Activated CD8-positive, alpha-beta memory T cell treated with anti-CD3 and anti-CD28 coated beads for 4 hours (primary cell): ENCODE measurements at places on chromosomes 5 and 9.

- DNase-seq = no peak
Observed at GRCh38 chr9:109493648-109494047, 4.5 kb downstream of the PTPN3 start.

GRCh38 chr5:125398466-125398865 lies 652.0 kb upstream of the ZNF608 start:
- DNase-seq = no peak

DNA sequence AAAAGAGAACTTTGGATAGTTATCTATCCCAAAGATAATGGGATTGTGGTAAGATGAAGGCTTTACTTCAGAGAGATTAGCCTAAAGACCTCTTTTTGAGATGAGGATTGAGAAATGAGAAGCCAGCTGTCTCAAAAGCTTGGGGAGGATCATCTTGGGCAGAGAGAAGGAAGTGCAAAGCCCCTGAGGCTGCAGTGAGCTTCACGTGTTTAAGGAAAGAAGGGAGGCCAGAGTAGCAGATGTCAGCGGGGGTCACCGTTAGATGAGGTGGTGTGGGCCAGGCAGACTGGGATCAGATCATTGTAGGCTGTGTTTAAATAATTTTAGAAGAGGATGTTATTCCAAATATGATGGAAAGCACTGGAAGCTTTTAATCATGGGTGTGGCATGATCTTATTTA lies 270.1 kb downstream of the ARHGEF28 start:
- DNase-seq = no peak

GRCh38 chr9:110336363-110336762 lies 1.3 kb downstream of the TXNDC8 start:
- no peak for DNase-seq

DNA sequence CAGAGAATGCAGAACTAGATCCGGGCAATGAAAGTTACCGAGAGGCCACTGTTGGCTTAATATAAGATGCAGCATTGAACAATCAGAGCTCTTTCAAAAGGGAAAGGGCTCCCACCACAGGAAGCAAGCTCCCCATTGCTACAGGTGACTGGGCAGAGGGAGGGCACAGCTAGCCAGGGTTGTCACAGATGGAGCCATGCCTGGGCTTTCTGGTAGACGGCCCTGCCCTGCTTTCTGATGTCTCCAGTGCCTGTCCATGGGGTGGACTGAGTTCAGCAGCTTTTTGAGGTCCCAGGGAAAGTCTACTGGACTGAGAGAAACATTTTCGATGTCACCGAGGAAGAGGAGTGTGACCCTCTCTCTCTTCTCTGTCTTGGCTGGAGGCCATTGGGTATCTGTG lies 14.1 kb downstream of the RGS3 start:
- DNase-seq = no peak

DNA sequence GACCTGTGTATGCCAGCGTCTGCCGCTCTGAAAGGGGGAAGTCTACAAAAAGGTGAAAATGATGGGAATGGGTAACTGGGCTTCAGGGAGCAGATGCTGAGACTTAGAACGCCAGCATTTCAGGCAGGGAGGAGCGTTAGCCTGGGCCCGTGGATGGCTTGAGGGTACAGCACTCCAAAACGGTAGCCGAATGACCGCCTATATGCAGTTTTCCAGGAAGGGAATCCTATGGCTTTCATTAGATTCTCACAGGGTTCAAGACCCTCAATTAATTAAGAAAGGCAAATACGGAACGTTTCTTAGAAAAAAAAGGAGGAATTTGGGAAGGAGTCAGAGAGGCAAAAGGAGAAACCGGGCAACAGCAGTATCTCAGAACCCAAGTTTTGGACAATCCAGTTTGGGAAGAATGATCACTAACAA lies 639 bp downstream of the AMACR start:
- DNase-seq = no peak

DNA sequence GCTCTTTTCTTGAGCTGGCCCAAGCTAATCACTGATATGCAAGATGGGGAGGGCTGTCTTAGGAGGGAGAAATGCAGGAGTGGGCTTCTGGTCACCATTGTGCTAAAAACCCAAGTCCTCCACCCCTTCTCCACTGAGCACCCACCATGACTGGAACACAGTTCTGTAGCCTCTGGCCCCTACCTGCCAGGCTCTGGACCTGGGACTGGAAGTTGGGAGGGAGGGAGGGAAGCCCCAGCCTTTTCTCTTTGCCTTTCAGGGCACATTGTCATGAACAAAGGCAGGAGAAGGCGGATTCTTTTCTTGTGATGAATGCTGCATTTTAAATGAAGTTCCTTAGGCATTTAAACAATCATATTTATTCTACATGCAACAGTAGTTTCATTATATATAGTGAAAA lies 559.1 kb upstream of the TRPC7 start:
- no peak for DNase-seq

- no peak for DNase-seq
Observed at GRCh38 chr9:37293664-37294524, 128.6 kb upstream of the GRHPR start.

GRCh38 chr9:134546246-134546731 lies 95.3 kb upstream of the COL5A1 start:
- no peak for DNase-seq

DNA sequence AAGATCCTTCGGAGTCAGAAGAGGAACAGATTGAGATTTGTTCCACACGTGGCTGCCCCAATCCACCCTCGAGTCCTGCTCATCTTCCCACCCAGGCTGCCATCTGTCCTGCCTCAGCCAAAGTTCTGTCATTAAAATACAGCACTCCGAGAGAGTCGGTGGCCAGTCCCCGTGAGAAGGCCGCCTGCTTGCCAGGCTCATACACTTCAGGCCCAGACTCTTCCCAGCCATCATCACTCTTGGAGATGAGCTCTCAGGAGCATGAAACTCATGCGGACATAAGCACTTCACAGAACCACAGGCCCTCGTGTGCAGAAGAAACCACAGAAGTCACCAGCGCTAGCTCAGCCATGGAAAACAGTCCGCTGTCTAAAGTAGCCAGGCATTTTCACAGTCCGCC lies 85.9 kb downstream of the GOLPH3 start:
- no peak for DNase-seq

GRCh38 chr9:89597711-89598362 lies 7.0 kb upstream of the GADD45G start:
- DNase-seq = no peak
